Uterine smooth muscle cell (primary cell): ENCODE measurements at places on chromosomes 16 and 17. TPM values are rescaled to one million over a fixed set of nuclear protein-coding genes. Genes with fewer than 3 reads are reported as not detected.

The AATK gene
- 0.11 and 0.50 TPM in 2 replicates for total RNA-seq

The PSMC3IP gene
- 6.7 and 20.6 TPM in 2 replicates for total RNA-seq

The ZNF263 gene
- 43.3 and 47.5 TPM in 2 replicates for total RNA-seq

The TBX6 gene
- total RNA-seq = 0.11 and 0.12 TPM in 2 replicates

The HOXB6 gene
- total RNA-seq = 0.62 and 0.77 TPM in 2 replicates

The TNP2 gene
- not detected in 2 replicates for total RNA-seq

The CCL14 gene
- total RNA-seq = not detected in 2 replicates

The TRIM37 gene
- 33.9 and 41.5 TPM in 2 replicates for total RNA-seq

The OR4D1 gene
- not detected in 2 replicates for total RNA-seq

The KRT39 gene
- total RNA-seq = 0.11 TPM in 1 of 2 replicates, not detected in the other

The KRT24 gene
- not detected in 2 replicates for total RNA-seq

The SDR42E1 gene
- total RNA-seq = under 0.01 and 0.22 TPM in 2 replicates

The RDM1 gene
- 0.87 and 1.5 TPM in 2 replicates for total RNA-seq

The HASPIN gene
- 2.5 and 8.9 TPM in 2 replicates for total RNA-seq

The FXR2 gene
- 62.0 and 65.4 TPM in 2 replicates for total RNA-seq
